PC-9 (cell line): ENCODE measurements at places on chromosomes 7 and 10.

GRCh38 chr10:93098816-93099215 is 25.1 kb downstream of the CYP26A1 start:
- no peak for DNase-seq

GRCh38 chr7:101185258-101185839 is 5.3 kb upstream of the NAT16 start:
- DNase-seq, result no peak

GRCh38 chr10:77801474-77802161 is 124.9 kb downstream of the DLG5 start:
- no peak for DNase-seq

DNA sequence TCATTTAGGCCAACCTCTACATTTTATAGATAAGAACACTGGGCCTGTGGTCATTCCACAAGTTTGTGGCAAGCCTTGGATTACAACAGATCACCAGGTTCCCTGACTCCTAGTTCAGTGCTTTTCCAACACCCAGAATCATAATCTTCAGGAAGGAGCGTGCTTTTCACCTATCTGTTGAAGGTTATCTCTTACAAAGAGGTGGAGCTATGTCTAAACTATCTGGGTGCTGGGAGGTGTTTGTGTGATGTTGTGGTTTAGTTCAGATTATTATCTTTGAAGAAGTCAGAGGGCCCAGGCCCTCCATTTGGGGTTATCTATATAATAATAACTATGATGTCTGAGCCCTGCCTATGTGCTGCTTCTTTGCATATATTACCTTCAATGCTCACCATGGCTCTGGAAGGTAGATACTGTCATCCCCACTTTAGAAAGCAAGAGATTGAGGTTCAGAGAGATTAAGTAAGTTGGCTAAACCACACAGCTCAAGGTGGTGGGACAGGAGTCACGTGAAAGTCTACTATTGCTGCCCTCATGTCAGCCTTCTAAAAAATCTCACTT is 24.0 kb downstream of the IL2RA start:
- DNase-seq, result no peak
